ENCODE measurements at places on chromosomes 4 and X. TPM values are rescaled to one million over a fixed set of nuclear protein-coding genes. Genes with fewer than 3 reads are reported as not detected.

Gene PTCHD1
- total RNA-seq = 0.22 TPM

Gene WAS
- 2.8 TPM for total RNA-seq

Gene IL15
- total RNA-seq = 3.1 TPM

Gene ING2
- total RNA-seq = 6.2 TPM

Gene HS3ST1
- 1.2 TPM for total RNA-seq

Gene BGN
- 175 TPM for total RNA-seq

Gene KLHL13
- 15.5 TPM for total RNA-seq

Gene ART3
- 57.0 TPM for total RNA-seq

Gene HSD17B11
- 11.0 TPM for total RNA-seq

Gene TRPC5OS
- not detected for total RNA-seq

Gene CCNG2
- 10.5 TPM for total RNA-seq

Gene PCDH10
- 0.48 TPM for total RNA-seq

Gene RIBC1
- 0.81 TPM for total RNA-seq
